RPMI7951 (cell line): ENCODE measurements at places on chromosomes 12 and 14. TPM values are rescaled to one million over a fixed set of nuclear protein-coding genes. Genes with fewer than 3 reads are reported as not detected.
A peak's percentile ranks its signal among the peaks of the same experiment; 100 is the strongest.

Gene TOMM20L
- total RNA-seq = not detected in 2 replicates

GRCh38 chr12:15231493-15231892 lies 10.3 kb upstream of the RERG start:
- DNase-seq = no peak

DNA sequence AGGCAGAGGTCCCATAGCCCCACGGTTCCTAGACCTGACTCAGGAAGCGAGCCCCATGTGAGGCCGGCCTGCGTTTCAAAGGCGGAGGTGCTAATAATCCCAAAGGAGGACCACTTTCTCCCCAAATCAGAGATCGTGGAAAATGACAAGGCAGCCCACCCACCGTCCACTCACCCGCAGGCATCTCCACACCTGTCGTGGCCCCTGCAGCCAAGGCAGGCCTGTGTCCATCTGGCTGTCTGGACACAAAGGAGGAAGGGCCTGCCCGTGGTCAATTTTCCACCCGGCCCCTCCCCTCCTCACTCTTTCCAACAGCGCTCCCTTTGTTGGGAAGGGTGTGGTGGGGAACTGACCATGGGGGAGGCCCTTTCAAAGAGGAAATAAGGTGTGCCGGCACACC lies 125.3 kb upstream of the TMEM132D start:
- no peak for DNase-seq

GRCh38 chr12:1595690-1596347 lies 1.4 kb upstream of the FBXL14 start:
- DNase-seq = peak; percentile 38

DNA sequence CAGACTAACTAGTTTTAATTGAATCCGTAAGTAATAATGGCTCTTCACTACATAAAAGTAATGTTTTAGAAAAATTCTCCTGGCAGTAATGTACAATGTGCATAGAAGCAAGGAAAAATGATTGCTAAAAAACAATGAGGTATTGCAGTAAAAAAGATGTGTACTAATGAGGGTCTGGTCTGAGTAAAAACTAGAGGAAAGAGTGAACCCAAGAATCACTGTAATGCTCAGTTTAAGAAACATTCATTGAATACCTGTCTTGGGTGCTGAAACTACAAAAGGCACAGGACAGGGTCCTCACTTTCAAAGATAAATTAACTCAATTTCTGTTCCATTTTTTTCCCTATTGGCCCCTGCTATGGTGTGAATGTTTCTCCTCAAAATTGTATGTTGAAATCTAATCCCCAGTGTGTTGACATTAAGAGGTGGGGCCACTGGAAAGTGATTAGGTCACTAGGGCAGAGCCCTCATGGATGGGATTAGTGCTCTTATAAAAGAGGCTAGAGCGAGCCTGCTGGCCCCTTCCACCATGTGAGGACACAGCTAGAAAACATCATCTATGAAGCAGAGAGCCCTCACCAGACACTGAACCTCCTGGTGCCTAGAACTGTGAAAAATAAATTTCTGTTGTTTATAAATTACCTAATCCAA lies 51.6 kb downstream of the RPS6KA5 start:
- DNase-seq = no peak

DNA sequence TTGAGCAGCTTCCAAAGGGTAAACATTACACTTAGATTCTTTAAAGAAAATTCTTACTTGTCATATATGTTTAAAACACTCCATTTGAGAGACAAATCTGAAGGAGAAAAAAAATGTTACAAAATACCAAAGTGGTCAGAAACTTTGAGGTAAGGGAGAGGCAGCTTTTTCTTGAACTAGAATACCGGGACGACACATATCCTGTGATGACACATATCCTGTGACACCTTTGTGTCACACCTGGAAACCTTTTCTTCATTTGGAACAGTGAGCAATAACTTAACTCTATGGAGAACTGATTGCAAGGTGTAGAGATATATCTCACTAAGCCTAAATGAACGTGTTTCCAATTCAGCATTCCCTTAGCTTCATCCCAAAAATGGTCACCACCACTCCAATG lies 4.6 kb upstream of the GRIN2B start:
- no peak for DNase-seq

- no peak for DNase-seq
Measured at GRCh38 chr12:10584415-10584814, 29.0 kb downstream of the MAGOHB start.

DNA sequence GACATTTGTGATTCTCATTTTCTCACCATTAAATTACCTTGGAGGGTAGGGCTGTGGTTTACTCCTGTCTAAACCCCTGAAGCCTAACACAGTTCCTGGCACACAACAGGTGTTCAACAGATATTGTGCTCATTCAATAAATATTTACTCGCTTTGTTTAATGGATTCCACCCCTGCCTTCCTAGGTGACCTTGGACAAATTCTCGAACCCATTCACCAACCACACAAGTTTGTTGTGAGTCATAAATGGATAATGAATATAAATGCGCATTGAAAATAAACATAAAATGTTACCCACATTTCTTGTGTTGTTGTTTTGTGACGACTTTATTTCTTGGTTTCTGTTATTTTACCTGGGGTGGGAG lies 362 bp upstream of the TSFM start:
- DNase-seq = no peak
